ENCODE measurements at places on chromosomes 12 and 14. TPM values are rescaled to one million over a fixed set of nuclear protein-coding genes. Genes with fewer than 3 reads are reported as not detected.

The C12orf54 gene
- not detected for total RNA-seq

DNA sequence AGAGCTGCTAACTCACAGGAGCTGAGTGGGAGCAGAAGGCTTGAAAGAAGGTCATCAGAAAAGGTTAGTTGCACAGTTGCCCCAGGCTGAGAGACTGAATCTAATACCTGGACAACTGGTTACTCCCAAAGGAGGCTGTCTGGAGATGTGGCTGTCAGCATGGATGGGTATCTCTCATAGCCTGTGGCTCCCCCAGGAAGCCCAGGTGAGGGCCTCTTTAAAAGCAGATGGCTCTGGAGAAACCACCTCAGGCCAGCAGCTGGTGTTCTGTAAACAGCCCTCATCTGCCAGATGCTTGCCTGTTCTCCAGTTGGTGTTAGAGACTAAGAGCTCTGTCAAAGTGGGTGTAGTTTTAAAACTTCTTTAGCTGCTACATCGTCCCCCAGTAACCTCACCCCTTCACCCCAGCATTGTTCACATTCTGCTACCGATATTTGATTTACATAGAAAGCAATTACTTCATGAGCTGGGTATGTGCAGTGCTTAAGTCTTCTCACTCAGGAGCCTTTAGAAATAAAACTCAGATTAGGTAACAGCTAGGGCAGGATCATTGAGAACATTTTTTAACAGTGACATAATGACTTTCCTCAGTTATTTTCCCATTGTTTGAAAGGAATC, 25.8 kb downstream of the DACT1 start:
- DNase-seq, result no peak

- no peak for DNase-seq
These were observed 289.9 kb upstream of the CAND1 start for GRCh38 chr12:66979251-66979650.

The MANSC1 gene
- total RNA-seq, result 0.94 TPM

DNA sequence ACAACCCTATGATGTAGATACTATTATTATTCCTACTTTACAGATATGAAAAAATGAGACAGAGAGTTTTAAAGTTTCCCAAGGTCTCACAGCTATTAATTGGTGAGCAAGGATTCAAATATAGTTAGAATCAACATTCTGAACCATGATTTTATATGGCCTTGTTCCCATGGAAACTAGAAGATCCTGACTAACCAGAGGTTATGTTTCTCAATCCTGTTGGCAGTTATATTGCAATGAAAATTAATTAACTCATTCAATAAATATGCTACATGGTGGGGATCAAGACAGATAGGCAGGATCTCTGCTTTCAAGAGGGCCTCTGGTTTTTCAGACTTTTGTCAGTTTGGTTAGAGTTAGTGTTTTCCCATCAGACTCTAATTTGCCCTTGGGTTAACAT, 9.3 kb upstream of the FUT8 start:
- no peak for DNase-seq

- DNase-seq, result no peak
These were observed 12.9 kb downstream of the COL2A1 start for GRCh38 chr12:47991106-47992061.

GRCh38 chr12:131112021-131112420, 158.3 kb downstream of the ADGRD1 start:
- DNase-seq, result no peak

The SIX4 gene
- not detected for total RNA-seq

DNA sequence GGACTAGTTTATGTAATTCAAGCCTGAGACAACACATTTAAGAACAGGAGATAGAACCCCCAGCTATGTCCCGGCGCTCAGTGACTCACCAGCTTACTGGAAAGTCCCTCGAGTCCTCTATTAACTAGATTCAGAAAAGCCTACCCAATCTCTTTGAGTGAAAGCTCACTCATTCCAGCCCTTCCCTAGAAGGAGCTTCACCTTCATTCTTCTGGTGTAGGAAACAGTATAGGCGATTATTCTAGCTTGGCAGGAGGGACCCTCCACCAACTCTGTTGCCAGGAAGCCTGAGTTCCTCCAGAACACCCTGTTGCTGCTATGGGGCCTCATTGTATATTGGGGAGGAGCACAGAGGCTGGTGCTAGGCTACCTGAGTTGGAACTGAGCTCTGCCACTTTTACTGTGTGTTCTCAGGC, 57.2 kb upstream of the AEBP2 start:
- DNase-seq, result no peak

The ATN1 gene
- total RNA-seq, result 42.2 TPM

The LTB4R2 gene
- 14.1 TPM for total RNA-seq

- DNase-seq, result no peak
These were observed 10.0 kb downstream of the LHX5 start for GRCh38 chr12:113461666-113462065.

GRCh38 chr12:14681625-14682024, 14.8 kb downstream of the GUCY2C start:
- DNase-seq, result no peak

- no peak for DNase-seq
These were observed 277.7 kb downstream of the VRK1 start for GRCh38 chr14:97074856-97075255.

DNA sequence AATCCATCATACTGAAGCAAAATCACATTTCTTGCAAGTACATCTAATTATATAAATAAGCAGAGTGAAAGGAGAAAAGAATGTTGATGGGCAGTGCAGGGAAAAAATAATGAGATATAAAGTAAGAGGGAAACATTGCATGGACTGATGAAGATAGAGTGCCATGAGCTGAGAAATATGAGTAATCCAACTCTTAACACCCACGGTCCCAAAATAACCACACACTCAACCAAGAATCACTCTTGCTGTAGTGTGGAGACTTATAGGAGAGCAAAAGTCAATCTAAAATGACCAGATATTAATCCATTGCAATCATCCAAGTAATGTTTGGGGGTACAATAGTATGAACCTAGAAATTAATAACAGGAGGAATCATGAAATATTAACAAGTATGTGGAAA, 40.2 kb downstream of the MYF5 start:
- DNase-seq, result no peak

DNA sequence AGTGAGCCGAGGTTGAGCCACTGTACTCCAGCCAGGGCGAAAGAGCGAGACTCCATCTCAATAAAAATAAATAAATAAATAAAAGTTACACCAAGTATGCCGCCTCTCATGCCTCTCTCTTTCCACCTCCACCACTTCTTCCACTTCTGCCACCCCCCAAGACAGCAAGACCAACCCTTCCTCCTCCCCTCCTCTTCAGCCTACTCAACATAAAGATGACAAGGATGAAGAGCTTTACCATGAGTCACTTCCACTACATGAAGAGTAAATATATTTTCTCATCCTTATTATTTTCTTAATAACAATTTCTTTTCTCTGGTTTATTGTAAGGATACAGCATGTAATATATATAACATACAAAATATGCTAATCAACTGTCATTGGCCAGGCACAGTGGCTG, 3.6 kb upstream of the TMED2 start:
- DNase-seq, result no peak

The DIO2 gene
- not detected for total RNA-seq

DNA sequence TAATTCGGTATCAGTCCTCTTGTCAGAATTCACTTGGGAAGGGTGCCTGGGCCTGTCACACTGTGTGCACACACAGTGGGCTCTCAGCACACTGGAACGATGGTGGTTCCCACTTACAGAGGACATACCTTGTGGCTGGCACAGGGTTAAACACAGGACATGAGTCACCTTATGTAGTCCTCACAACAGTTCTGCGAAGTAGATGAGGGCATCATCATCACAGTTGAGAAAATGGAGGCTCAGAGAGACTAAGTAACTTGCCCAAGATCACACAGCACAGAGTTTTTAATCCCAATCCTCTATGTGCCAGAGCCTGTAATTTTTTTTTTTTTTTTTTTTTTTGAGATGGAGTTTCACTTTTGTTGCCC, 90.7 kb downstream of the NINJ2 start:
- no peak for DNase-seq

GRCh38 chr14:62674563-62675237, 370.6 kb downstream of the KCNH5 start:
- DNase-seq, result no peak

DNA sequence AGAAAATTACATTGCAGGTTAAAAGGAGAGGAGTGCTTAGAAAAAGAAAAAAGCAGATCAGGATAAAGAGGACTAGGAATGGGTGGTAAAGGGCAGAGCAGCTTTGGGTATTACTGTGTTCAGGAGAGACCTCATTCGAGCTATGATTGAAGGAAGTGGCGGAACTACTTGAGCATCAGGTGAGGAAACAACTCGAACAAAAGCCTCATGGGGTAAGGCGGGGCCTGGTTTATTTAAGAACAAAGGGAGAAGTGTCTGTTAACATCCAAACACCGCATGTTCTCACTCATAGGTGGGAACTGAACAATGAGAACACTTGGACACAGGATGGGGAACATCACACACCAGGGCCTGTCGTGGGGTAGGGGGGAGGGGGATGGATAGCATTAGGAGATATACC, 444.6 kb upstream of the CCDC196 start:
- DNase-seq, result no peak

The OVCH1 gene
- not detected for total RNA-seq

- no peak for DNase-seq
These were observed 63.7 kb downstream of the RFLNA start for GRCh38 chr12:124358572-124358971.

The RPGRIP1 gene
- 1.5 TPM for total RNA-seq

DNA sequence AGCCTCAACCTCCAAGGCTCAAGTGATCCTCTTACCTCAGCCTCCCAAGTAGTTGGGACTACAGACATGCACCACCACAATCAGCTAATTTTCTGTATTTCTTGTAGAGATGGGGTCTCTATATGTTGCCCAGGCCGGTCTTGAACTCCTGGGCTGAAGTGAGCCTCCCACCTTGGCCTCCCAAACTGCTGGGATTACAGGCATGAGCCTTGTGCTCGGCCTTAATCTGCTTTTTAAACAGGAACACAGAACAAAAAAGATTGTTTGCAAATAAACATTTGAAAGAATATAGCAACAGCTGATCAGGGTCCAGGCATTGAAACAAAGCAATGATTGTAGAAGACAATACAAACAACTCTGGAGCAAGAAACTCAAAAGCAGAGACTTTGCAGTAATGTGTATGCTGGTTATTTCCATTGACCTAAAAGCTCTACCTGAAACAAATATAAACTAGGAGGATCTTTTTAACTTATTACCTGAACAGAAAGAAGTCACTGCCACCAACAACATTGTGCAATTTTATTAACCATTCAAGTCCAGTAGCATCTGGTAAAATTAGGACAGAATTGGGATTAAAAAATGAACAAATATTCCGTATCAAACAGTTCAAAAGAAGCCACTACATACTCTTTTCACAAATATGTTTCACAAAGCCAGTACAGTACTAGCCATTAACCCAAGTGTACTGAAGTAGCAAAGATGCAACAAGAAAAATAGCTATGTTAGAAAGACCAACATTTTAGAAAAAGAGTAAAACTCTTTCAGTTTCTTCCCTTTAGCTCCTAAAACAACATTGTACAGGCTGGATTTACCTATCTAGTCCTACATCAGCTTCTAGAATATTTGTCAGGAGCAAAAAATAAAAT, 14.2 kb downstream of the AMN1 start:
- DNase-seq, result no peak

- no peak for DNase-seq
These were observed 20.2 kb upstream of the SERPINA1 start for GRCh38 chr14:94408546-94409095.

The CD163L1 gene
- total RNA-seq, result 2.1 TPM

DNA sequence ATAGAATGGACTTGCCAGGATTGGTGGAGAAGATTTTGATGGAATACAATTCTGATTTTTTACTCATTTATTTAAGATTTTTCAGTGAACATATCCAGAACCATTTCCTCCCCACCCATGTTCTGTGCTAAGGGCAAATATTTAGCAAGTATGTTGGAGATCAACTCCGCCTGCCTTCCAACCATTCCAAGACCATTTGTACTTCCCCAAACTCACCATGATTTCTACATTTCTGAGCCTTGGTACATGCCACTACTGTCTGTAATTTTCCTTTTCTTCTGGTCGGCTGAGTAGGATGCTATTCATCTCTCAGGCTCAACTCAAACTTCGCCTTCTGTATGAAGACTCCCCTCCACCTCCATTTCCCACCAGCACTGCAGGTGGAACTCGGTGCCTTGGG, 150.6 kb downstream of the NTF3 start:
- DNase-seq, result no peak

The SLCO1C1 gene
- total RNA-seq, result not detected

- no peak for DNase-seq
These were observed 61.2 kb upstream of the OTOGL start for GRCh38 chr12:80038062-80038560.

The ASCL1 gene
- total RNA-seq, result not detected

GRCh38 chr12:11876307-11876706, 194.4 kb upstream of the BCL2L14 start:
- no peak for DNase-seq

GRCh38 chr12:103930787-103931735, 851 bp downstream of the HSP90B1 start:
- DNase-seq, result no peak

The CHGA gene
- total RNA-seq, result not detected

The KRT72 gene
- 44.4 TPM for total RNA-seq

DNA sequence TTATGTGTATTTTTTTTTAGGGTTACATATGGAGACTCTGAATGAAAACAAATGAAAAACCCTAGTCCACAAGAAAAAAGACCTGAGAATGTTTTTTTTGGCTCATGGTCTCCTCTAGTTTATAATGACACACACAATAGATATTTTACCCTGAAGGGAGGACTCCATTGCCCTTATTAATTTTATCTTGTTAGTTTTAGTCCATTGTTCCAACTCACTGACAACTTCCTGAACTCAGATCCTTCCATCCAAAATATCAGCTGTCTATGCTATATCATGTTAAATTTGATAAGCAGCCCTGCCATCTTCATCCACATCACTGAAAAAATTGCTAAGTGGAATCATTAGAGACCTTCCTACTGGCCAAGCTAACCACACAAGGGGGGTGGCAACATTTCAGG, 232.1 kb downstream of the MON2 start:
- DNase-seq, result no peak

- no peak for DNase-seq
These were observed 22.2 kb downstream of the UBE2N start for GRCh38 chr12:93419388-93420034.

The ZNF891 gene
- total RNA-seq, result 7.8 TPM

The FBXO33 gene
- total RNA-seq, result 27.9 TPM

DNA sequence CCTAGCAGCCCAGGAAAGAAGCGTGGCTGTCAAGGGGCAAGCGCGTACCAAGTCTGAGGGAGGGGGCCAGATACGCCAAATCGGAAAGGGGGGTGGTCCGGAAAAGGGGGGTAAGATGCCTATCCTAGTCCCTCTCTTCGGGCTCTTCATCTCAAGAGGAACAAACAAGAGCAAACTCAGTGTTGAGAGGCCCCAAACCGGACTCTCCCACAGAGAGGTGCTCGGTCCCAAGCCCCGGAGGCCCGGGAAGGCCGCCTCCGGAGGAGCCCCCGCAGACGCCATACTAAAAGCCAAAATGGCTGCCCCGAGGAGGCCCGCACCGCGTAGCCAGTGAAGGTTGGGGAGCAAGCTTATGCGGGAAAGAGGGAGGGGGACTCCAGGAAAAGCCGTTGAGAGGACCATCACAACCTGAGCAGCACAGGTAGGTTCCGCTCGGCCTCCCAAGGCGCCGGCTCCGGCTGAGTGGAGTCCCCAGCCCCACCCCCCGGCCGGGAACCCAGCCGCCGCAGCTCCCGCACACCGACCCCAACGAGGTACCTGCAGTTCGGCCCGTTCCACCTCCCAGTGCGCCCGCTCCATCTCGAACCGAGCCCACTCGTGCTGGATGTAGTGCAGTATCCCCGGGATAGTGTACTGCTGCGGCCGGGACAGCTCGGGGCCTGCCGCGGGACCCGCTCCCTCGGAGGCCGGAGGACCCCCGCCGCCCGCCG, at the start of gene AP4S1:
AP4S1 (plus strand) TSS at position 283 of the 710 bp plus-strand sequence. CDS start 40,548 bp downstream, outside the sequence.
- peak; percentile 50 for DNase-seq

The OTOGL gene
- not detected for total RNA-seq

- DNase-seq, result peak; percentile 72
These were observed 50.0 kb downstream of the KDM2B start for GRCh38 chr12:121530600-121531355.

The CPNE8 gene
- 2.8 TPM for total RNA-seq

All from naive thymus-derived CD4-positive, alpha-beta T cell (primary cell).